ENCODE measurements at places on chromosomes 3 and 15.

DNA sequence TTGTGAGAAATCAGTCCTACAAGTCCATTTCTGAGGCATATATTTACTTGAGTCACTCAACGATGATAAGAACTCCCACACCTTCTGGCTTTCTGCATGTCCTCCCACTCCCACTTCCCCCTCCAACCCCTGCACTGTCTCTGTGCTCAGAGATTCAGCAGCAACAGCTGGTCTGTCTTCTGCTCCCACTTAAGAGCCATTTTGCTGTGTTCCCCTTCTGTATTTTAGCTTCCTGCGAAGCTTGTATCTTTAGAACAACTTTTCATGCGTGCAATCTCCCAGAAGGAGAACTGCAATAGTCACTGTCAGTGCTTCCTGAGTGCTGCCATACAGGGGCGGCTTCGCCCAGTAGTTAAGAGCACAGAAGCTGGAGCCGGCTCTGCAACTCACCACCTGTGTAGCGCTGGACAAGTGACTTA lies 90.0 kb upstream of the SPATA12 start:
- no peak for DNase-seq

DNA sequence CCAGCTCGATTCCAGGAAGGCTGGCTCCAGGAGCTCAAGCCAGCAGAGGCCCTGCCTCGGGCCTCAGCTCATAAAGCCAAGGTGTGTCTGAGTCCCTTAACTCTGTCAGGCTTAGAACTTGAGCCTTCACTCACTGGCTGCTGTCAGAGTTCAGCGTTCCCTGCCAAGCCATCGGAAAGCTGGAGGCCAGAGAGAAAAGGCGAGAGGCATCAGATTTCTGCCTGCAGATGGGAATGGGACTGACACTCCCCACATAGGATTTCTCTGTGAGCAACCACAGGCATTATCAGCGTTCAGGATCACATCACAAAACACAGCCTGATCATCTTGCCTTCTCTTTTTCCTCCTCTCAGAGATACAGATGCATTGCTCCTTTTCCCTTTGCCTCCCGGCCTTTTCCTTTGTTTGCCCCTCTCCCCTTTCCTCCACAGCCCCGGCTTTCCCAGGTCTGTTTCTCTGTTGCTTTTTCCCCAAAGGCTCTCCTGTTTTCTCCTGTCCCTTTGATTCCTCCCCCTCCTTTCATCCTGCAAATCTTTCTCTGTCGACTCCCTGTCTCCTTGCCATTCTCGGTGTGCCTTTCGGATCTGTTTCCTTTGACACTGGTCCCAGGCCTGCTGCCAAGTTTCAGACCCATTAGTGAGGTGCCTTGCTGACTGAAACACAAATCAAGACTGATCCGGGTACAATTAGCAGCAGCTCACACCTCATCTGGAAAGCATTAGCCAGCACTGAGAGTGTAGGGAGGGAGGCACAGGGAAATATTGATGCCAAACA lies 44.5 kb upstream of the BOC start:
- DNase-seq = no peak

DNA sequence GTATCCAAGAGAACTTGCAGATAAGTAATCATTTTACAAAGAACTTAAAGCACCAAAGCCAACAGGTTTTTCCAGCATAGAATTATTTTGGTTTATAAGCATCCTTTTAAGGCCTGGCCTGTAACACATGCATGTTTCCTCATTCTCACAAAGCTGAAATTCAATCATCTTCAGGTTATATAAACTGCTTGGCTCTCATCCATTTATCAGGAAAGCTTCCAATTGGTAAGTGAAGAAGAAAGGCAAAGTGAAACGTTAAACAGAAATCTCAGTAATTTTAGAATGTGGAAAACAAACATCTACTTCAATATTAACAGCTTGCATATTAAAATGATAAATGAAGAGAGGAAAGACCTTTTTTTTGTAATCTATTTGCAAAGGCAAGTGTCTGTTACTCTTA lies 1.6 kb downstream of the SERP1 start:
- DNase-seq = no peak

DNA sequence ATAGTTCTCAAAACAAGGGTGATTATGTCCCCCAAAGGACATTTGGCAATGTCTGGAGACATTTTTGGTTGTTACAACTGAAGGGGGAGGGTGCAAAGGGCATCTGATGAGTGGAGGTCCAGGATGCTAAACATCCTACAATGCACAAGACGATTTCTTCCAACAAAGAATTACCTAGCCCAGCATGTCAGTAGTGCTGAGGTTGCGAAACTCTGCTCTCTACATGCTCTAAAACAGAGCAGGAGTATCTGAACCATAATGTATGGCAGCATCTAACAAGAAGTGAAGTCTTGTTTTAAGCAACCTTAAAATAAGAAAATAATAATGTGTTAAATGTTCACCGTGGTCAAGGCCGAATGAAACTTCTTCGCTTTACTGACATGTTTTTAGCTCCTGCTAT lies 7.0 kb downstream of the GYG1 start:
- no peak for DNase-seq

- DNase-seq = no peak
These were observed 826.8 kb upstream of the CFAP20DC start for GRCh38 chr3:59876533-59877062.

GRCh38 chr15:95304947-95305400 lies 1025.5 kb upstream of the NR2F2 start:
- no peak for DNase-seq

- no peak for DNase-seq
These were observed 32.3 kb downstream of the PSTPIP1 start for GRCh38 chr15:77027111-77027696.

DNA sequence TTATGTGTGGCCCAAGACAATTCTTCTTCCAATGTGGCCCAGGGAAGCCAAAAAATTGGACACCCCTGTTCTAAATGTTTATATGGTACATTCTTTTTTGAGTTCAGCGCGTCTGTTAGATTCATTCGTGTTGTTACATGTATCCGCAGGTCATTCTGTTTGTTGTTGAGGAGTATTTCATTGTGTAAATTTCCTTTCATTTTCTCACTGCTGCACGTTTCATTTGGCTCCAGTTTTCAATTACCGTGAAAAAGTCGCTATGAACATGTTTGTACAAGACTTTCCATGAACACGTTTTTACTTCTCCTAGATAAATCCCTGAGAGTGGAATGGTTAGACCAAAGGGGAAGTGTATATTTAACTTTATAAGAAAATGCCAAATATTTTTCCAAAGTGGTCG lies 7.5 kb upstream of the OPA1 start:
- no peak for DNase-seq

- DNase-seq = no peak
These were observed 708 bp upstream of the PTPN23 start for GRCh38 chr3:47380026-47380600.

DNA sequence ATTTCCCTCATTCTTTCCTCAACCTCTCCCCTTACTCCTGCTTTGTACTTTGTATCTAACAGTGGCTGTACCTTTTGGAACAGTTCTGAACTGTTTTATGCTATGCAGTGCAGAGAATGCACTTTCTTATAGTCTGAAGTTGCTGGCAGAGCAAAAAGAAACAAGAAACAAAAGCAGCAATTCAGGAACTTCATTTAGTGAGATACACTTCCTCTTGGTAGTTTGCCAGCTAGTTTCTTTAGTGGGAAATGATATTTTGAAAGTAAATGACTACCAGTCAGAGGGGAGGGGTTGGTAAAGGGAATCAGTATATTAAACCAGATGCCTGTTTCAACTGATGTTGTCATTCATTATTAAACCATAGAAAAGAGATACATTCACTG lies 55.0 kb upstream of the CHD2 start:
- DNase-seq = no peak

- DNase-seq = no peak
These were observed 106.5 kb downstream of the NR2E3 start for GRCh38 chr15:71916834-71917233.

GRCh38 chr3:11088831-11089230 lies 65.5 kb upstream of the HRH1 start:
- DNase-seq = no peak

DNA sequence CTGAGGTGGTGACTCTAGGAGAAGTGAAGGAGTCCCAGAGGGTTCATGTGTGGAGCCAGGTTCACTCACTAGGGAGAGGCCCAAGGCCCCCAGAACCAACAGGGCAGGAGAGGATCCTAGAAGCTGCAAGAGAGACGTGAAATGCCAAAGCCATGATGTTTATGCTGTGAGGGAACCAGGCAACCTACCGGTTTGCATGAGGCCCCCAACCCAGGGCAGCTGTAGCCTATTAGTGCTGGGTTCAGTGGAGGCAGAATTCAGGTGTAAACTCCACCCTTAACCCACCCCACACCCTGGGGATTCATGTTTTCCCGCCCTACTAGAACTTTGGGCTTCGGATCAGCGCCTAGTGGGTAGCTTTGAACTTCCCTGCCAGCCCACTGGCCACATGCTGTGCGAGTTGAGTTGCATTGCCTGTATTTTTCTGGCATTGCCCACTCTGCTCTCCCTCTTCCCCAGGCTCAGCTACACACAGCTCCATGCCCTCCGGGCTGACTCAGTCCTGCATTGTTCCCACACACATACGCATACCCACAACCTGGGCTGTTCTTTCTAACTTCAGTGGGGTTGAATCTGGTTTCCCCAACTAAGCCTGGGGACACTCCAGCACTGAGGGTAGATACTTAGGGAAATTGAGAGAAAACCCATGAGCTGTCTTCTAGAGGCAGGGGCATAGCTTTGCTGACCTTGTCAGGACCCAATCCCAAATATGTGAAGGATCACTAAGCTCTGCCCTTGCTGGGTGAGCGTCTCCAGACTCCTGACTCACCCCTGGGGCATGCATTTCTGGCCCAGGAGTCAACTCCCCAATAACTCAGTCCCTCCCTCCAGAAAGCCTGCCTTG lies 2.0 kb upstream of the ZBTB47 start:
- no peak for DNase-seq

GRCh38 chr3:141878817-141879216 lies 2.4 kb downstream of the ATP1B3 start:
- no peak for DNase-seq

- DNase-seq = no peak
These were observed 1.4 kb downstream of the UBR1 start for GRCh38 chr15:43104426-43104825.

DNA sequence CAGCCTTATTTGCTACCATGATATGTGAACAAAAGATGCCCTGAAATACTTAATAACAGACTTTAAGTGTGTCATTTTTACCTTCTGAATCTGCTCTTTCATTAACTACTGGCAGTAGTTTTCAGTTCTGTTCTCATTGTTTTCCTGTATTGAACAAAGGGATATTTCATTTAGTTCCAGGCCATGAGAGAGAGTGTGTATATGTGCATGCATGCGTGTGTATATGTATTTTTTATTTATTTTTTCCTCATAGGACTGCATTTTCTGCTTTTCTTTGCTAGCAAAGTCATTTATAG lies 46.8 kb upstream of the CRTC3 start:
- no peak for DNase-seq

Data from stimulated activated CD4-positive, alpha-beta T cell treated with anti-CD3 and anti-CD28 coated beads, Interleukin-1b, Interleukin-23, amount 100 ng/mL, for 4 hours (primary cell).